ENCODE measurements at places on chromosomes 2 and 18.

DNA sequence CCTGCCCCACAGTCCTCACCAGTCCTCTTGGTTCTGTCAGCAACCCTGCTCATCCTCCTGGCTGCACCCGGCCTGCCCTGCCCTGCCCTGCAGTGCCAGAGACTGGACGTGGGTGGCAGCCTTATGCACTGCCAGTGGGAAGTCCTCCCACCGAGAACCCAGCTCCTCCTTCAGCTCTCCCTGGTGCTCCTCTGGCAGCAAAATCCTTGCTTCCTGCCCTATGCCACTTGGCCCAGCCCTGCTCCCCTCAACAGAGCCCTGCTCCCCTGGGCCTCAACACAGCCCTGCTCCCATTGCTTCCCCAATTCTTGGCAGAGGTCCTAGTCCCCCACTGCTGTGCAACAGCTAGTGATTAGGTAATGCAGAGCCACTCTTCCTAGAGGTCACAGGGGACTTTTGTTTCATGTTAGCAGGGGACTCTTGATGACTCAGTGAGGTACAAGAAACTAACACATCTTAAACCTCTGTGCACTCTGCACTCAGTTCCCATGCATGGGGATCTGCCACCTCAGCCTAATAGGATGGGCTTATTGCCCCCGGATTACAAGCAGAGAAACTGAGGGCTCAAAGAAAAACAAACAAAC is 58.0 kb upstream of the EDAR start:
- peak; percentile 73 for DNase-seq

DNA sequence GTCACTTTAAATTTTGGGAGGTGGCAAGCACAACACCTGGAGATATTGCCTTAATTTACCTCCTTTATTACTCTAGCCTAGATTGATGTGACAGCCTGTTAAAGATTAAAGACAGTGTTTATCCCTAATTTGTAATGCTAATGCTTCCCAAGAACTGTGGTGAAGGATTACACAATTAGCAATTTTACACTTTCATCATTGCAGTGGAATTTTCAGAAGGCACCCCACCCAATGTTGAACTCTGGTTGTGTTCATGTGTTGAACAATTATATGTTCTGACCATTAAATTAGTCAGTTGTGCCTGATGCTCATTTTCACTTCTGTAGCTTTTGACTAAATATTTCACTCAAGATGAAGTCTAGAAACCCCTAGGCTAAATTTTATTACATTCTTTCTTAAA is 317.1 kb upstream of the CWC22 start:
- no peak for DNase-seq

DNA sequence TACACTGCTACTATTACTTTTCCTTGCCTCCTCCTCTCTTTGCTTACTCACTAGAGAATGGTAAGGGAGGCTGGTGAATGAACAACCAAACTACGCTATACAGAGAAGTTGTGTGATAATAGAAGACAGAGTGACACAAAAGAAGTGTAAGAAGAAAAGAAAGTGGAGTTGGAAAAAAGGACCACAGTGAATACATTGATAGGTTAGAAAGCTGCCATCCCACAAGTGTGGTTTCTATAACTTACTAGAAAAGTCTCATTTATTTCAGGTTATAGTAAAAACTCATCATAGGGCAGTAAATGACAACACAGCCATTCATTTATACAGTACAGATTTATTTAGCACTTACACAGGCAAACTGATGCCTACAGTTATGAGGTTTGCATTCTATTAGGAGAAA is 77.3 kb downstream of the TTC21B start:
- no peak for DNase-seq

GRCh38 chr2:241965931-241966412 is 96.4 kb downstream of the RTP5 start:
- peak; percentile 89 for DNase-seq

GRCh38 chr2:196914867-196915460 is 11.5 kb downstream of the PGAP1 start:
- DNase-seq: peak; percentile 17

DNA sequence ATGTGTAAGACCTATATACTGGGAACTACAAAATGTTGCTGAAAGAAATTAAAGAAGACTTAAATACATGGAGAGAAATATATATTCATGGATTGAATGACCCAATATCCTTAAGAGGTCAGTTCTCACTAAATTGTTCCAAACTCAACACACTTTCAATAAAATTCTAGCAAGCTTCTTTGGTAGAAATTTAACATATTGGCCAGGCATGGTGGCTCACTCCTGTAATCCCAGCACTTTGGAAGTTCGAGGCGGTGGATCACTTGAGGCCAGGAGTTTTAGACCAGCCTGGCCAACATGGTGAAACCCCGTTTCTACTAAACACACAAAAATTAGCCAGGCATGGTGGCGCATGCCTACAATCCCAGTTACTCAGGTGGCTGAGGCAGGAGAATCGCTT is 33.6 kb upstream of the MYCN start:
- no peak for DNase-seq

- DNase-seq: no peak
Observed at GRCh38 chr2:138235041-138235440, 266.5 kb upstream of the SPOPL start.

- DNase-seq: peak; percentile 27
Observed at GRCh38 chr18:46096651-46097300, 1.3 kb downstream of the ATP5F1A start.

- DNase-seq: no peak
Observed at GRCh38 chr2:51093016-51093415, 61.1 kb upstream of the NRXN1 start.

DNA sequence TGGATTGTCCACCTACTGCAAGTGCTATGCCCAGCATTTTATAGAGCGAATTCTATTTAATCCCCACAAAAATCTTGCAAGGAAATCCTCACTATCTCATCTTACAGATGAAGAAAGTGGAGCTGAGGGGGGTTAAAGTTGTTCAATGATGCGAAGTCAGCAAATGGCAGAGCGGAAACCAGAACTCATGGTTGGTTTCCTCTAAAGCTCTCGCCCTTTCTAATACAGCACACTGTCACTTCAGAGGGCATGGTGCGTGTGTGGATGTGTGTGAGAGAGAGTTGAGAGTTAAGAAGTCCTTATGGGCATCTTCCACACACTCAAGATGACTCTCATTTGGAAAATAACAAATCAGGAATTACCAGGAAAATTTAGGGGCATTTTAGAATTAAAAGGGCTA is 78.4 kb downstream of the TGFA start:
- DNase-seq: no peak

- no peak for DNase-seq
Observed at GRCh38 chr2:4454907-4455306, 751.5 kb downstream of the DCDC2C start.

- no peak for DNase-seq
Observed at GRCh38 chr2:237345891-237346640, 67.9 kb downstream of the COL6A3 start.

GRCh38 chr2:2866459-2866858 is 511.2 kb downstream of the EIPR1 start:
- DNase-seq: no peak

All from inflammatory macrophage treated with lipopolysaccharide for 1 hour (primary cell).